ENCODE measurements at places on chromosomes 3 and 15. TPM values are rescaled to one million over a fixed set of nuclear protein-coding genes. Genes with fewer than 3 reads are reported as not detected.

The PSMD2 gene
- total RNA-seq = 126 TPM

The PROK2 gene
- not detected for total RNA-seq

The MAP6D1 gene
- 2.0 TPM for total RNA-seq

The TRA2B gene
- 86.0 TPM for total RNA-seq

The CHDH gene
- total RNA-seq = 1.6 TPM
